ENCODE measurements at places on chromosomes 3 and 15.

- no peak for DNase-seq
Measured at GRCh38 chr3:158314426-158315357, 204.8 kb downstream of the RSRC1 start.

- no peak for DNase-seq
Measured at GRCh38 chr3:21436835-21437234, 314.2 kb downstream of the ZNF385D start.

DNA sequence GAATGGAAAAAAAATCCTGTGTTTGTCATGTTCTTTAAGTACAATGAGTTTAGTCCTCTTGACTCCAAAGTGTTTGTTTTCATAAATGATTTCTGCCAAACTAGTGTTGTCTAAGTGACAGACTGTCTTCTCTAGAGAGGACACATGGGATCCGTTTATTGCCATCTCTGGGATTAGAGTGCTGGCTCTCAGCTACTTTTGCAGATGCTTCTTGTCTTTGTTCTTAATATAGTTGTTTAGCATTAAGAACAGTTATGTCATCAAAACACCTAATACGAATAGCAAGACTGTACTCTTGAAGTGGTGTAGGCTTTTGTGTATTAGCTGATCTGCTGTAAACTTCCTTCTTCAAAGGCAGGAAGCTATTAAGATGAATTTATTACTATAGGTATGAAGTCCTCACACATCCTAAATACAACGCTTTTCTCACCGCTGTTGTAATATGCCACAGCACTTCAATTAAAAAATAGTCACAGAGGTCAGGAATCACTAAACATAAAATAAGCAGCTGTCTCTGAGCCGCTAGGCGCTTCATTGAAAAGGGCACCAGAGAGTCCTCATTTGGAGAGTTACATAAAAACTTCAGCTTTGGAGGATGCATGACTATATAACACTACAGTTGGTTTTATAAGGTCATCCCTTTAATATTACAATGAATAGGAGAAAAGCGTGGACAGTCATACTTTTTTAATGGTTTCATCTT is 128.3 kb upstream of the ZNF385D start:
- DNase-seq = no peak

- DNase-seq = no peak
Measured at GRCh38 chr15:31081056-31081455, 20.5 kb downstream of the TRPM1 start.

- DNase-seq = no peak
Measured at GRCh38 chr15:37103475-37104423, 3.4 kb upstream of the MEIS2 start.
